Activated gamma-delta T cell treated with anti-CD3 and anti-CD28 coated beads, Interleukin-2, amount 50 U/mL, for 16 hours (primary cell): ENCODE measurements at places on chromosomes 12 and 14.
A peak's percentile ranks its signal among the peaks of the same experiment; 100 is the strongest.

DNA sequence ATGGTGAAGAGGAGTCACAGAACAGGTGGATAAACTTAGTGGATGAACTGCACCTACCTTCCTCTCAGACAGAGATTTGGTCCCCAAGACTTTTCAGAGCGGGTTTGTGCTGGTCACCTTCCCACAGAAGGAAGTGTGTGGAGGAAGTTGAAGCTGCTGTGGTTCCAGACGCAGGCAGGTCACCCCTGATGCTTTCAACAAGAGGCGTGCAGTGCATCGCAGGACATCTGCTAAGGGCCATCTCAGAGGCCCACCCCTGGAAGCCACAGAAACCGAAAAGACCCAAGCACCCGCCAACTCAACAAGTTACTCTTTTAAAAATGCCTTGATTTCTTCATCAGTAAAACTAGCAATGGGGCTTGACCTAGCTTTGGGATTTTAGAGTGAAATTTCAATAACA is 1.0 kb upstream of the GPX2 start:
- no peak for DNase-seq

- DNase-seq: no peak
Observed at GRCh38 chr14:65462411-65462810, 49.9 kb downstream of the FUT8 start.

- no peak for DNase-seq
Observed at GRCh38 chr12:106910202-106910601, 45.5 kb upstream of the TMEM263 start.

DNA sequence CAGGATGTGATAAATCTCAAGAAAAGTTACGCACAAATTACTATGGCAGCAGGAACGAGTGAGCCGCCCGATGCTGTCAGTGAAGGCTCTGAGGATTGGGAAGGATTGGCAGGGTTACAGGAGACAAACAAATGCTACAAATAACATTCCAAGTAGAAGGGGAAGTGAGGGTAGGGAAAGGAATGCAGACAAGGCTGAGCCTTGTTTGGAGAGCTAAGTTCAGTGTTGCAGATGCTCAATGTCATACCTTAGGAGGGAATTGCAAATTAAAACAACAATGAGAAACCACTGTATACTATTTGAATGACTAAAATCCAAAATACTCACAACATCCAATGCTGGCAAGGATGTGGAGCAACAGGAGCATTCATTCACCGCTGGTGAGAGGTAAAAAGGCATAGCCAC is 1.3 kb downstream of the CLEC9A start:
- no peak for DNase-seq

- no peak for DNase-seq
Observed at GRCh38 chr12:52675301-52675701, 4.9 kb downstream of the KRT1 start.

DNA sequence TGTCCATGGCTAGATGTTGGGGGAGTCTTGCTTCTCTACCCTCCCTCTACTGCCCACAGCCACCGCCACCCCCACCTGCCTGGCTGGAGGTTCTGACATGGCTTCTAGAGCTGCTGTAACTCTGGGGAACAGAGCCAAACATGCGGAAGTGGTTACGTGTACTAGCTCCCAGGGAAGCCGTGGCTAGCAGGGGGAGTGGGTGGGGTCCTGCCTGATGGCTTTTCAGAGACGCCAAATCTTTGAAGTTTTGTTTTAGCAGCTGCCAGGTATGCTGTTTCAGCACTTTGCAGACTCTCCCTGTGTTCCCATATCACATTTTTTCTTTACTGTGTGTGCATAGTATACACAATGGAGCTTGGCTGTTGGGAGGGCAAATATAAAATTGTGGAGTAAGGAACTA is 150.3 kb downstream of the TGFB3 start:
- DNase-seq: peak; percentile 3

DNA sequence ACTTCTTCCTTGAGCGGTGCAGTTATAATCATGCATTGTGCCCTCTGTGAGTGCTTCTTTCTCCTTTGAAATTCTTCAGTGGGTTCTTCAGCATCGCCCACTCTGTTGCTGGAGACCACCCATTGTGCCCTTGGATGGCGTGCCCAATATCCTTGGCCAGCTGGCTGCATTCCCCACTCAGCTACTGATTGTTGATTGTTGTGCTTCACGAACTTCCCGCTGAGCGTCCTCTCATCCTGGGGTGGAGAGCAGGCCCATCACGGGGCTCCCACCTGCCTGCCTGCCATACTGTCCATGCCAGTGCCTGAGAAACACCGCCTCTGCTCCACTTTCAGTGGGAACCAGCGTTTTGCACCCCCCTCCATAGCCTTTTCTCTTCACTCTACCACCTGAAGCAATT is 8.6 kb upstream of the SSTR1 start:
- no peak for DNase-seq

DNA sequence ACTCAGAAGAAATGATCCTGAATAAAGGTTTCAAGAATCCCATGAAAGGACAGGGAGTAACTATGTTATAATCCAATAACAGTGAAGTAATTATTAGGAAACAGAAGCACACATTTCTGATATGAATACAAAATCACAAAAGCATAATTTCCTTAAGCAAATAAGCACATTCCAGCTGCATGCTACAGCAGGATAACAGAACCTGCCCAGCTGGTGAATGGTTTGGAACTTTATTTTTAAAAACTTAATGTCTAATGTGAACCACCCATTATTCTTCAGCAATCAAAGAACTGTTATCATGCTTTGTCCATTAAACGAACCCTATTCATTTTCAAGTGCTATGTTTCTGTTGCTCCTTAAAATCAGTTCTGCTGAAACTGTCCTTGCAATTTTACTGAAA is 13.4 kb downstream of the SPTLC2 start:
- DNase-seq: no peak

- DNase-seq: no peak
Observed at GRCh38 chr12:92988622-92989130, 59.6 kb upstream of the EEA1 start.
